Activated CD8-positive, alpha-beta T cell treated with anti-CD3 and anti-CD28 coated beads, Interleukin-2, amount 10 ng/mL, durations not matched to agents 7 days and 5 days (primary cell): ENCODE measurements at places on chromosomes 2 and 18. TPM values are rescaled to one million over a fixed set of nuclear protein-coding genes. Genes with fewer than 3 reads are reported as not detected.

Gene LYPD6B
- not detected for total RNA-seq

Gene CD8B2
- 3.7 TPM for total RNA-seq

Gene FABP1
- not detected for total RNA-seq

Gene SCYGR6
- total RNA-seq = not detected

Gene SULT1C3
- not detected for total RNA-seq

Gene MYO7B
- 0.82 TPM for total RNA-seq

Gene MAPK4
- not detected for total RNA-seq

Gene SPDYA
- total RNA-seq = 1.2 TPM

Gene INHA
- not detected for total RNA-seq

Gene CCDC68
- total RNA-seq = not detected

DNA sequence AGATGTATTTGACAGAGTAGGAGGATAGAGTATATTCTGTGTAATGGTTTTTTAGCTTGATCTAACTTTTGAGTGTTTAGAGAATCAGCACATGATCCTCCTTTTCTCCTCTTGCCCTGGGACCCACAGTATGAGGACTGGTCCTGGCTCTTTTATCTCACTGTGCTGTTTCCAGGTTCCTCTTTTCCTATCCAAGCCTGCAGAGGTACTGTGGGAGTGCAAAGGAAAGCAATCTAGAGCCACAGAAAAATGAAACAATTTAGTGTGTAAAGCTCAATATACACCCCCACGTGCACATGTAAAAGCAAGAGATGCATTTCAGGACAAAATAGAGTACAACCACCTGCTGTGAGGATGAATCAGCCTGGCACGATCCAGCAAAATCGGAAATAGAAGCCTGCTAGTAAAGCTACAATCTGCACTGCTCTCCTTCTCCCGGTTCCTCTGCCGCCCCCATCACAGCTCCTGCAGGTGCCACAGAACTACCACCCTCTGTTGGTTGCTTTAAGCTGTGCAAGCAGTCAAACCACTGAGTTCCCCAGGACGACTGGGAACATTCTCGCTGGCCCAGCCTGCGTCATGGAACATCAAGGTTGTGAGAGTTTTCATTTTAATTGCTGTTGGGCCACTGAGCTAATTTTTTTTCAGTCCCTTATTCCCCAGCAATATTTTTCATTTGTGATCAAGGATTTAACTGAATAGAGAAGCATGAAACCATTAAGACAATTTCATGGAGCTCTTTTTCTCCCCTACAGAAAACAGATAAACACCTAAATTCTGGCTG lies 47.8 kb upstream of the MAPRE3 start:
- H3K27ac ChIP-seq = no peak overlapping the region
- H3K4me1 ChIP-seq = peaks cover 5% of the 10 kb centered on the region

- H3K4me3 ChIP-seq = no peak overlapping the region
- DNase-seq = no peak
- H3K4me1 ChIP-seq = no peaks in the 10 kb centered on the region
- H3K27me3 ChIP-seq = no peaks in the 10 kb centered on the region
Measured at GRCh38 chr2:103233691-103234090, 471.9 kb downstream of the TMEM182 start.

DNA sequence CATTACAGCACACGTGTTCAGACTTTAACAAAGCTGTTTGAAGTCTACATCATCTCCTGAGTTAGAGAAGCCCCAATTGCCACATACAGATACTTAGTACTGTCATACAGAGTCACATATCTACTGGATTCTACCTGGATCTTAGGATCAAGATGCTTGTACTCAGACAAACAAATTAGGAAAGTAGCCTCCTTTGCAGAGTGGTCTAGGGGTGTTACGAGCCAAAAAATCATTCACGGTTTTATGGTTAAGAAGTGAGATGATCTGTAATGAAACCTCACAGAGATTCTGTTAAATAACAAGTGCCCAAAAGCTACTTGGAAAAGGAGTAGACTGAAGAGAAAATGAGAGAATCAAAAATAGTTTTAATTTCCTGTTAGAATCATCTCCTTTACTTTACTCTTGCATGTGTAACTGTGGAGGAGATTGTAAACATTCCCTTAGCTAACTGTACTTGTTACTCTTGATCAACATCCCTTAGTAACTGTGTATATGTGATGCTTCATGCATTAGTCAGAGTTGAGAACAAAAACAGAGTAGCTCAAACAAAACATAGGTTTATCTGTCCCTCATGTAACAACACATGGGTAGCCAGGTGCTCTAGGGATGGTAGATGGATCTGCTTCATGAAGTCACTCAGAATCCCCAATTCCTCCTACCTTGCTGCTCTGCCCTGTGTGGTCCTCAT lies 16.4 kb upstream of the IL1RL1 start:
- H3K4me1 ChIP-seq = peaks cover 47% of the 10 kb centered on the region
- H3K36me3 ChIP-seq = peaks cover 6% of the 10 kb centered on the region
- no peak overlapping the region for H3K4me3 ChIP-seq
- no peak overlapping the region for H3K27ac ChIP-seq

GRCh38 chr2:12043131-12043530 lies 296.7 kb downstream of the LPIN1 start:
- H3K4me3 ChIP-seq = no peak overlapping the region
- peaks cover 14% of the 10 kb centered on the region for H3K36me3 ChIP-seq
- no peak overlapping the region for H3K27ac ChIP-seq
- H3K4me1 ChIP-seq = peaks cover 49% of the 10 kb centered on the region

- H3K27ac ChIP-seq = no peak overlapping the region
- no peak overlapping the region for H3K4me3 ChIP-seq
- no peaks in the 10 kb centered on the region for H3K27me3 ChIP-seq
- peaks cover 44% of the 10 kb centered on the region for H3K4me1 ChIP-seq
- peak; percentile 36 for DNase-seq
Measured at GRCh38 chr18:9081940-9082339, 20.6 kb upstream of the NDUFV2 start.

GRCh38 chr2:108220942-108221541 lies 18.7 kb upstream of the SULT1C3 start:
- H3K4me3 ChIP-seq = no peak overlapping the region
- no peaks in the 10 kb centered on the region for H3K4me1 ChIP-seq
- no peaks in the 10 kb centered on the region for H3K36me3 ChIP-seq
- DNase-seq = no peak
- H3K27me3 ChIP-seq = no peaks in the 10 kb centered on the region
- no peak overlapping the region for H3K27ac ChIP-seq

- H3K27me3 ChIP-seq = no peaks in the 10 kb centered on the region
- peaks cover 2% of the 10 kb centered on the region for H3K4me1 ChIP-seq
- DNase-seq = no peak
- H3K4me3 ChIP-seq = no peak overlapping the region
- H3K27ac ChIP-seq = peak overlapping the region; percentile 70
- peaks cover 15% of the 10 kb centered on the region for H3K36me3 ChIP-seq
Measured at GRCh38 chr2:127052057-127052770, 54.7 kb downstream of the BIN1 start.

DNA sequence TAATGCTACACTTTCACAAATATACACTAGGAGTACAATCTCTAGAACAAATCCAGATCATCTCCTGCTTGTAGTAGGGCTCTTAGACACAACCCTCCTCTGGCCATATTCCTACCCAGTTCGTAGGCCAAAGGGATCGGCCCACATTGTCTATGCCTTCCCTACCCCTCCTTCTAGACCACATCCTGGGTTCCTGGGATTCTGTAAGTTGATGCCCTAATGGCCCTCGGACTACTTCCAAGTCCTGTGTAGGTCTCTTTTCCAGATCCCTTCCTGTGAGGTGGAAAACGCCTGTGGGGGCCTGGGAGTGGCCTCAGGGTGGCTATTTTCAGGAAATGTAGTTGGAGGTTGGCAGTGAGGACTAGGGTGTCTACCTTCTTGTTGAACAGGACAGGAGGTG lies 289.7 kb downstream of the ZNF385B start:
- H3K27me3 ChIP-seq = no peaks in the 10 kb centered on the region
- no peaks in the 10 kb centered on the region for H3K4me1 ChIP-seq
- no peak overlapping the region for H3K4me3 ChIP-seq
- H3K27ac ChIP-seq = no peak overlapping the region
- H3K36me3 ChIP-seq = no peaks in the 10 kb centered on the region

DNA sequence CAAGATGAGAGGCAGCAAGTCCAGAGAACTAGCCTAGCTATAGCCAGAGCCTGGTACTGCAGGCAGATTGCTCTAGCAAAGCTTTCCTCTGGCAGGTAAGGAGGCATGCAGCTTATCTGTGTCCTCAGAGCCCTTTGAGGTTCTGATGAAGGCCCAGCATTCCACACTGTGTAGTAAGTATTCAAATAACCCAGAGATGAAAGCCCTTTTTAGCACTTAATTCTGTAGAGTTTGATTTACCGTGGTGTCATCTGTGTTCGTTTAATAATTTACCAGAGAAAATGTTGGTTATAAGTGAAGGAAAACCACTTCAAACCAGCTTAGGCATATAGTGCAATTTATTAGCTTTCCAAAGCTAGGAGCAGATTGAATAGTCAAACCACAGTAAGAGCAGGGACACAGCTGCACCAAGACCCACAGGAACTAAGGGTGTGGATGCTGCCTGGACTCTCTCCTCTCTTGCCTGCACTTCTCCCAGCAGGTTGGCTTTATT lies 226.6 kb downstream of the BABAM2 start:
- H3K4me1 ChIP-seq = peaks cover 7% of the 10 kb centered on the region
- DNase-seq = no peak
- no peak overlapping the region for H3K4me3 ChIP-seq
- peaks cover 10% of the 10 kb centered on the region for H3K36me3 ChIP-seq
- no peak overlapping the region for H3K27ac ChIP-seq

- H3K4me3 ChIP-seq = no peak overlapping the region
- peaks cover 13% of the 10 kb centered on the region for H3K27me3 ChIP-seq
- no peaks in the 10 kb centered on the region for H3K36me3 ChIP-seq
- DNase-seq = no peak
- H3K4me1 ChIP-seq = peaks cover 17% of the 10 kb centered on the region
Measured at GRCh38 chr2:26495705-26496297, 17.9 kb upstream of the OTOF start.

DNA sequence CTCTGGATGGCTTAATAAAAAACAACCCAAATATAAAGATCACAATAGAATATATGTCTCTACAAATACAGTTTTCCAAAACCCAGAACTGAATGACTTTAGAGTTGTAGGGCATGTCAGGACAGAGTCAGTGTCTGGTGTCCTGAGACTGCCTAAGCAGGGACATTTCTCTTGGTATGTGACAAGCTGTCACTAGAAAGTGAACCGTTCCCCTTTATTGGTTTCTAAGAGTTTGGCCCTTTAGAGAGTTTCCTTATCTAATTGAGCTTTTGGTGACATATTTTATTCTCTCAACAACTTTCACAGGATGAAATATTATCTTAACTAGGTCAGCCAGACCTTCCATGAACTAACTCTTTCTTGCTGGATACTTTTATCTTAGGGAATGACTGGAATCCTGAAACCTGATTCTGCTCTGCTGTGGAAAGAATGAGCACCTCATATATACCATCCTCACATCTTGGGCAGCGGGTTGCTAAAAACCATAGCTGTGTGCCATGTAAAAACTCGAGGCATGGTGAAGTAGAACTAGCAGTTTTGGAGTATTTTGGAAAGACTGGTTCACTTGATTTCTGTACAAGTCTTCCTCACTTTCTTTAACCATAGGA lies 54.8 kb downstream of the CAVIN2 start:
- H3K4me1 ChIP-seq = peaks cover 3% of the 10 kb centered on the region
- no peak for DNase-seq
- H3K27me3 ChIP-seq = peaks cover 31% of the 10 kb centered on the region
- no peak overlapping the region for H3K27ac ChIP-seq

- no peak overlapping the region for H3K27ac ChIP-seq
- no peaks in the 10 kb centered on the region for H3K36me3 ChIP-seq
- H3K27me3 ChIP-seq = no peaks in the 10 kb centered on the region
Measured at GRCh38 chr2:75367401-75367800, 168.1 kb upstream of the TACR1 start.

- H3K4me1 ChIP-seq = peaks cover 14% of the 10 kb centered on the region
- H3K4me3 ChIP-seq = peak overlapping the region; percentile 50
- H3K27ac ChIP-seq = no peak overlapping the region
- no peak for DNase-seq
Measured at GRCh38 chr2:188291142-188291616, 495 bp upstream of the GULP1 start.

GRCh38 chr2:240278661-240279060 lies 138.2 kb upstream of the OTOS start:
- H3K36me3 ChIP-seq = no peaks in the 10 kb centered on the region
- H3K27me3 ChIP-seq = peaks cover 46% of the 10 kb centered on the region
- H3K27ac ChIP-seq = no peak overlapping the region

DNA sequence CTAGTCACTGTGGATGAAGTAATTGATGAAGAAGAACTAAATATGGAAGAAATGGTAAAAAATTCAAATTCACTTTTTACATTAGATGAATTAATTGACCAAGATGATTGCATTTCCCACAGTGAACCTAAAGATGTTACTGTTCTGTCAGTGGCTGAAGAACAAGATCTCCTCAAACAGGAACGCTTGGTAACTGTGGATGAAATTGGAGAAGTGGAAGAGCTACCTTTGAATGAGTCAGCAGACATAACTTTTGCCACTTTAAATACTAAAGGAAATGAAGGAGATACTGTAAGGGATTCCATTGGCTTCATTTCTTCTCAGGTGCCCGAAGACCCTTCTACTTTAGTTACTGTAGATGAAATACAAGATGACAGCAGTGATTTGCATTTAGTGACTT lies 26.6 kb upstream of the DYSF start:
- DNase-seq = no peak
- H3K36me3 ChIP-seq = peaks cover 50% of the 10 kb centered on the region
- no peak overlapping the region for H3K4me3 ChIP-seq
- no peaks in the 10 kb centered on the region for H3K27me3 ChIP-seq

- no peak overlapping the region for H3K4me3 ChIP-seq
- no peaks in the 10 kb centered on the region for H3K36me3 ChIP-seq
- H3K27me3 ChIP-seq = peaks cover 4% of the 10 kb centered on the region
- no peaks in the 10 kb centered on the region for H3K4me1 ChIP-seq
- DNase-seq = no peak
- no peak overlapping the region for H3K27ac ChIP-seq
Measured at GRCh38 chr2:25098670-25099486, 57.0 kb downstream of the EFR3B start.

GRCh38 chr2:104434966-104435365 lies 418.9 kb upstream of the POU3F3 start:
- peaks cover 3% of the 10 kb centered on the region for H3K27me3 ChIP-seq
- peaks cover 5% of the 10 kb centered on the region for H3K4me1 ChIP-seq
- H3K36me3 ChIP-seq = no peaks in the 10 kb centered on the region
- no peak for DNase-seq

DNA sequence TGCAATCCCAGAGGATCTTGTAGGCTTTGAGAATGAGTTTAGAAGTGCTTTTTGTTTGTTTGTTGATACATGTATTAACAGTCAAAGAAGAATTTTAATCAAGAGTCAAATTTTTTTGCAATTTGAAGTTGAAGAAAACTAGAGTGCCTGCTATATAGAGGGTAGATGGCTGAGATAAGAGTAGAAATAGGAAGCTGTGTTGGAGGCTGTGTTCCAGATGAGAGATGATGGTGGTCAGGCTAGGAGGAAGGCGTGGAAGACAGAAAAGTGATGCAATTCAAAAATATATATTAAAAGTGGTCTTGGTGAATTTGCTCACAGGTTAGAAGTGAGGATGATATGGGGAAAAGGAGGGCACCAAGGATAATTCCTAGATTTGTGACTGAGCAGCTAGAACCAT lies 978.3 kb downstream of the BCL11A start:
- no peak overlapping the region for H3K27ac ChIP-seq
- no peak overlapping the region for H3K4me3 ChIP-seq
- H3K4me1 ChIP-seq = no peaks in the 10 kb centered on the region
- DNase-seq = no peak
